ENCODE measurements at places on chromosomes 2 and 18. TPM values are rescaled to one million over a fixed set of nuclear protein-coding genes. Genes with fewer than 3 reads are reported as not detected.

KIDINS220 gene
- total RNA-seq = 12.4 TPM

LHCGR gene
- not detected for total RNA-seq

CREG2 gene
- not detected for total RNA-seq

FIGLA gene
- not detected for total RNA-seq

WDR35 gene
- 4.1 TPM for total RNA-seq

TSGA10 gene
- 3.0 TPM for total RNA-seq

SERPINB4 gene
- total RNA-seq = not detected

CROCC2 gene
- total RNA-seq = not detected

HOXD8 gene
- not detected for total RNA-seq

TUBA4B gene
- total RNA-seq = not detected

ACVR1C gene
- total RNA-seq = 0.50 TPM

POTEJ gene
- total RNA-seq = not detected

MATN3 gene
- total RNA-seq = 0.46 TPM

MGAT5 gene
- total RNA-seq = 13.1 TPM

LAMA1 gene
- 4.7 TPM for total RNA-seq

SPR gene
- total RNA-seq = 52.5 TPM

GREB1L gene
- 2.7 TPM for total RNA-seq

SLC5A7 gene
- total RNA-seq = not detected

UNC80 gene
- total RNA-seq = not detected

C1QL2 gene
- not detected for total RNA-seq

SERPINB12 gene
- total RNA-seq = not detected

INPP5D gene
- not detected for total RNA-seq

FKBP1B gene
- 0.58 TPM for total RNA-seq

PLGLB1 gene
- total RNA-seq = 0.87 TPM

THSD7B gene
- 0.35 TPM for total RNA-seq

CERKL gene
- 0.85 TPM for total RNA-seq

KCNIP3 gene
- total RNA-seq = 6.1 TPM

LIMS4 gene
- not detected for total RNA-seq

REG3A gene
- not detected for total RNA-seq

NTSR2 gene
- total RNA-seq = not detected

TSPYL6 gene
- total RNA-seq = not detected

UPP2 gene
- not detected for total RNA-seq

CRYGD gene
- total RNA-seq = not detected

ALPI gene
- not detected for total RNA-seq

PRR30 gene
- total RNA-seq = not detected

PROM2 gene
- 0.35 TPM for total RNA-seq

DES gene
- 0.68 TPM for total RNA-seq

LYG2 gene
- total RNA-seq = not detected

CDKL4 gene
- total RNA-seq = not detected

PPP1R1C gene
- total RNA-seq = 3.3 TPM

MAPK4 gene
- not detected for total RNA-seq

SERPINB5 gene
- total RNA-seq = not detected

Measured in H4 (cell line).